ENCODE measurements at places on chromosomes 5 and 9.

- no peak for DNase-seq
These were observed 53.4 kb downstream of the SLC22A5 start for GRCh38 chr5:132422720-132423437.

DNA sequence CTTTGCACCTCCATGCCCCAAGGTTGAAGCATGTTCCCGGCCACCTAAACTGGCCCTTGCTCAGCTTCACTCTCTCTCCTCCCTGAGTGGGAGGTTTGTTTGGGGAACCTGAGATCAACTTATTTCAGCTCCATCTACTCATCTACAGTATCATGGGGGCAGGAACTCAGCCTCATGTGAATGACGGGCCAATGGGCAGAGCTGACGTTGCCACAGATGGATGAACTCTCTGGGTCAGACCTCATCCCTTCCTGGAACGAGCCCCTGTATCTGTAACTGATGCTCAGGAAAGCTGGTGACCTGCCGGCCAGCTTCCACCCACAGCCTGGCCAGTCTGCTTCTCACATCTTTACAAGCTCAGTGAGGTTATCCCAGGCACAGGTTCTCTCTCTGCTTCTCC lies 369.6 kb downstream of the IRX2 start:
- no peak for DNase-seq

- DNase-seq: no peak
These were observed 96.5 kb upstream of the LMX1B start for GRCh38 chr9:126516936-126517832.

DNA sequence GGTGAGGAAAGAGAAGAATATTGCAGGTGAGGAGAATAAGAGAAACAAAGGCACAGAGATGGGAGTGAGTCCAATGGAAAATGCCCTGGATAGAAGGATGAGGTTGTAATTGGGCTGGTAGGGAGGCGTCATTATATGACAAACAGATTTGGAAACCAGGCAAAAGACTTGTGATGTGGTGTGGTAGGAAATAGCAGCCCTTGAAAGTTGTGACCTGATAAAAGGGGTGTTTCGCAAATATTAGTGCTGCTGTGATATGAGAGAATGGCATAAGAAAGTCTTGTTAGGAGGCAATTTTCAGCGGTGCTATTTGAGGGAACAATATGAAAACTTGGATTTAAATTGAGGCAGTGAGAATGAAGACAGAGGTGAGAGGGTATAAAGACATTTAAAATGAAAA lies 217.5 kb upstream of the ACTBL2 start:
- DNase-seq: no peak

- no peak for DNase-seq
These were observed 24.3 kb downstream of the FBXW2 start for GRCh38 chr9:120768886-120769285.

DNA sequence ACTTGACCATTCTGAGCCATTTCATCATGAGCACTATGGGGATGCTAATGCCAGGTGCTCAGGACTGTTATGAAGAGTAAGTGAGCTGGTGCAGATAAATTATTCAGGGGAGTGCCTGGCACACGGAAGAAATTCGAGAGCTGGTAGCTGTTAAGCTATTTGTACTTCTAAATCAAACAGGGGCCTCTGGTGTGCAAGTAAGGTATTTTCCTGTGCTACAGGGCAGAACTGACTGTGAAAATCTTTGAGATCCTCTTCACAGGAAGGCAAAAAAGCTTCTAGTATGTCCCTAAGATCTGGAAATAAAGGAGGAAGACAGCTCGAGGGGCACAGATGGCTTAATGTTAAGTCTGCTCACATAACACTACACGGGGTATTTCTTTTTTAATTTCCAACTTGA lies 106.3 kb upstream of the SPOCK1 start:
- DNase-seq: no peak

DNA sequence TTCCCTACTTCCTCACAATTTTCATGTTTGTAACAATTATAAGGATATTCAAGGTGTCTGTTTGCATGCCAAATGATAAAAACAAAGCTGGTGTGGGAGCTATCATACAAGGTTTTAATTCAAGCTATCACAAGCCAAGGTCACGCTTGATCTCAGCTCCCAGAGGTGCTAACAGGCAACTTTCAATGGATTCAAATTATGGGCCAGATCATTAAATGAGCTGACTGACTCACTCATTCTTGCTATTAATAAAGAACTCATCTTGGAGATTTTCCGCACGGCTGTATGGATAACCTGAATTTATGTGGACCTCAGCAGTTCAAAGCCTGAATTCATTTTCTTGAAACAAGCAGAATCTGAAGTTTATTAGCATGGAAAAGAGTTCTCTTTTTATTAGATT lies 267.3 kb upstream of the CDH6 start:
- no peak for DNase-seq

DNA sequence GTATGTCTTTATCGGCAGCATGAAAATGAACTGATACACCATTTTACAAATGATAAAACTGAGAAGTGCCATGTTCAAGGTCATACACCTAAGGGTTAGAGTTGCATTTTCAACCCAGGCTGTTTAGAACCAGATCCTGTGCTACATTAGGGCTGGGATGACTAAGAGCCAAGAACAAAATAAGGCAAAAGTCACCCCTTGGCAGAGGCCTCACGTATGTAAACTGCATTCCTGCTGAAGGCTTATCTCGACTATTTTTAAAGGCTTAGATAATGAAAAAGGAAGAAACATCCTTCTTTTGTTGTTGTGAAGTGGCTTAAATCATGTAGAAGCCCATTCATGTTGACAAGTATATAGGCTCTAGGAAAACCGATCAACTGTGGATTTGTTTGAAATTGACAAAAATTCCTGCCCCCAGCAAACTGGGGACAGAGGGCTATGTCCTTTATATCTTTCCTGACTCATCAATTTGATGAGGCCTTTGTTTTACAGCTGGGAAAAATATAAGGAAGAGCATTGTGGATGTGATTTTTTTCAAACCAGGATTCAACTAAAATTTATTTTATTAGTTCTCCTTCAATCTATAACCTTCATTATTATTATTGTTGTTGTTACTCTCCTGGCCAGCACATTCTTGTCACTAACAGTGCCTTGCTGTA lies 196.5 kb downstream of the SNX18 start:
- no peak for DNase-seq

GRCh38 chr9:130835441-130836298 lies 616 bp downstream of the ABL1 start:
- DNase-seq: no peak

GRCh38 chr5:149151717-149152116 lies 10.4 kb downstream of the ABLIM3 start:
- no peak for DNase-seq

GRCh38 chr5:106414342-106414741 lies 1256.4 kb downstream of the EFNA5 start:
- DNase-seq: no peak

- DNase-seq: no peak
These were observed 66.6 kb downstream of the LPAR1 start for GRCh38 chr9:110971705-110972104.

GRCh38 chr5:148666353-148666752 lies 12.0 kb upstream of the HTR4 start:
- DNase-seq: no peak

DNA sequence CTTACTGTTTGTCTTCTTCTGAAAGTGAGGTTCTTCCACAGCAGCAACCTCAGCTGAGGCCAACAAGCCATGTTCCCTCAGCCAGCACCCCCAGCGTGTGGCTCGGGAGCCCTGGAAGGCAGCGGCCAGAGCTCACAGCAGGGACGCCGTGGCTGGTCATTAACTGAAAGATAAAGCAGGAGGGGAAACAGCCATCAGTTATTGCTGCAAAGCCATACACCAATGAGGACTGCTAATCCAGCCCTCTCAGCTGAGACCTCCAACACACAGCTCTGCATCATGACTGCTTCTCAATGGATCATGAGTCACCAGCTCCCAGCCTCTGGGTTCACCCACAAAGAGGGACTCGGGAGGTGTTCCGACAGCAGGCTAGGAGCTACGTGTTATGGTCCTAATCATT lies 24.3 kb downstream of the ABCA1 start:
- DNase-seq: no peak

- no peak for DNase-seq
These were observed 4.7 kb downstream of the MAN2A1 start for GRCh38 chr5:109694451-109694891.

DNA sequence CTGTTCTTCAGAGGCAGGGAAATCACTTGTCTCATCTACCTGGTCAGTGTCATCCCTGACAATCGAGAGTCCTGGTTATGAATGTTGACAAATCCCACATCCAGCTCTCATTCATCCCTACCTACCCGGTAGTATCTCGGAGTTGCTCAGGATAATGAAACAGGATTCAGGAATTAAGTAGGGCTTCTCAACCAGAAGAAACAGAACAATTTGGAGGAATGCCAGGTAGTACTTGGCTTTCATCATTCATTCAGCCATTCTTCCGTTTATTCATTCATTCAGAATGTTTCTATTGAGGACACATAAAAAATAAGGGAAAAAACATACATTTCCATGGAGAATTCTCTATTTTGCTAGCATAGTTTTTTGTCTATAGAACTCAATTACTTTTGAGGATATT lies 195.0 kb downstream of the ARHGEF28 start:
- no peak for DNase-seq

DNA sequence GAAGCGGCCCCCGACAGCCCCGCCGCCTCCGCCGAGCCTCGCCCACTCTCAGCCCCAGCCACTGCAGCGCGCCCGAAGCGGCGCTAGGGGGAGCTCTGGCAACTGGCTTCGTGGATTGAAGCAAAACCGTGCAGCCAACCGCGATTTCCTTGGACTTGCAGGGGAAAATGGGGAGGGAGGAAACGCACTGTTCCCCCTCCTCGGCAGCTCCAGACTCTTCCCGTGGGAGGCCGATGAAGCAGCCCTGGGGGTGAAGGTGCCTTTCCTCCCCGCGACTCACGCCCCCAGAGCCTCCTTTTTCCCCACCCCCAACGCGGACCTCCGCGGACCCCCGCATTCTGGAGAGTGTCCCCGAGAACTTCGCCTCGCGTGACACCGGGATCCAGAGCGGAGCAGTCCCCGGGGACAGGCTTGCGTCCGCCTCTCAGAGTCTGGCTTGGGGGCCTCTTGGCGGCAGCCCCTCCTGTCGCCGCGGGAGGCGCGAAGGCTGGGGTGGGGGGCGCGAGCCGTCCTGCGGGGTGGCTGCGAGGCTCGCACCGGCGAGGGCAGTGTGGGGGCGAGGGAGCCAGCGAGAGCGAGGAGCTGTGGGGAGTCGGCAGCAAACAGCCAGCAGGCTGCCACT lies 3.8 kb downstream of the IER5L start:
- no peak for DNase-seq

GRCh38 chr9:121559183-121559582 lies 59.5 kb upstream of the GGTA1 start:
- no peak for DNase-seq

DNA sequence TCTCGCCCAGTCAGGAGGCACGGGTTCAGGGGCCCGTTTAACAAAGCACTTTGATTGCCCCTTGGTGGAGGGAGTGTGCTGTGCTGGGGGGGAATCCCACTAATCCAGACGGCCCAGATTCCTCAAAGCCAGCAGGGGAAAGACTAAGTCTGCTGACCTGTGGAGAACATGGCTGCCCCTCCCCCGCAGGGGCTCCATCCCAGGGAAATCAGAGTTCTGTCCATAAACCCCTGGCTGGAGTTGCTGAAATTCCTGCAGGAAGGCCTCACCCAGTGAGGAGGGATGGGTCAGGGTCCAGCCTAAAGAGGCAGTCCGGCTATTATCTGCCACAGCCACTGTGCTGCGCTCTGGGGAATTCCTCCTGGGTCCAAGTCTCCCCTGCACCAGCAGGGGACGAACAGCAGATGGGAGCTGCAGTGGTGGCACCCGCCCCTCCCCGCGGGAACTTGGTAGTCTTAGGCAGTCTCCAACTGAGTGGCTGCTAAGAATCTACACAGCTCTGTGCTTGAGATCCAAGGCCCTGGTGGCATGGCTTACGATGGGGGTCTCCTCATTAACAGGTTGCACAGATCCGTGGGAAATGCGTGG lies 174.0 kb upstream of the DAB2 start:
- DNase-seq: no peak

GRCh38 chr9:134847752-134848432 lies 32.7 kb upstream of the FCN2 start:
- DNase-seq: no peak

GRCh38 chr5:142677198-142677597 lies 8.7 kb downstream of the FGF1 start:
- DNase-seq: no peak

DNA sequence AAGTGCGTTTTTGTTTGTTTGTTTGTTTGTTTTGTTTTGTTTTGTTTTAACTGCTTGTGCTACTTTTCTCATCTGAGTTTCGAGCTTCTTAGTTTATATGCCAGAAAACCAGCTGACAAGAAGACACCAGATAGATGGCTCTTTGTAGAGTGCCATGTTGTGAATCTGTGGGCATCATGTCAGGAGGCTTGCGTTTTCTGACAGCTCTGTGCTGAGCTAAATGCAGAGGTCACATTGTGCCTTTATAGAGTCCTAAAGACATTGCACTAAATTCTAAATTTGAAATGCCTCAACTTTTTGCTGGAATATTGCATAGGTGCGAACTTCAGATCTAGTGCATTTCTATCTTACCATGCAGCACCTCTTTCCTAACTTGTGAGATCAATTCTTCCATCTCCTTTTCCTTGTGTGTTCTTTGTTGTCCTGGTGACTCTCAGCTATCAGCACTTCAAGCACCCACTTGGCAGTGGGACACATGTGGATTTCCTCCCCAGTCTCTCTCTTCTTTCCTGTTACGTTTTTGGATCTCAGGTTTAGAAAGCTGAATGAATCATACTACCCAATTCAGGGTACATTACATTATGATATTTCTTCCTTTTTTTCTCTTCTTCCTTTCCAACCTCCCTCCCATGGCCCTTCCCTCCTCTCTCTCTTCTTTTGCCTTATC lies 379.0 kb upstream of the RPS23 start:
- DNase-seq: no peak

- DNase-seq: no peak
These were observed 38.7 kb downstream of the ROPN1L start for GRCh38 chr5:10480237-10480985.

GRCh38 chr9:132250324-132251262 lies 88.7 kb downstream of the NTNG2 start:
- no peak for DNase-seq
